ENCODE measurements at places on chromosomes 16 and 17. TPM values are rescaled to one million over a fixed set of nuclear protein-coding genes. Genes with fewer than 3 reads are reported as not detected.

Gene LRRC37A3
- 2.2 TPM for total RNA-seq

Gene ULK2
- 9.9 TPM for total RNA-seq

Gene ZNF771
- total RNA-seq = 5.2 TPM

Gene TRAPPC2L
- total RNA-seq = 101 TPM

Gene HBA2
- total RNA-seq = not detected

Gene ADAP2
- 3.2 TPM for total RNA-seq

Gene TNFRSF17
- total RNA-seq = not detected

Gene CCDC200
- total RNA-seq = not detected

Gene CFAP119
- 7.7 TPM for total RNA-seq

Gene GAS2L2
- 0.09 TPM for total RNA-seq

Gene SLC35G3
- not detected for total RNA-seq

Gene OGFOD3
- 25.5 TPM for total RNA-seq

Gene COPZ2
- 17.4 TPM for total RNA-seq

Gene ZG16
- total RNA-seq = not detected

Gene SPNS2
- 21.8 TPM for total RNA-seq

Gene IGF2BP1
- total RNA-seq = 83.3 TPM

Gene CSH1
- not detected for total RNA-seq

Gene SPAG7
- 71.7 TPM for total RNA-seq

Gene ABCC6
- 1.1 TPM for total RNA-seq

Gene SERPINF2
- total RNA-seq = 3.2 TPM

Gene RHBDF2
- total RNA-seq = 65.9 TPM

Gene CDC6
- 52.5 TPM for total RNA-seq

Gene SEPTIN12
- total RNA-seq = not detected

Gene SLC5A10
- total RNA-seq = 0.36 TPM

Gene KIF18B
- 35.4 TPM for total RNA-seq

Gene HYDIN
- 0.61 TPM for total RNA-seq

Gene CLEC18C
- not detected for total RNA-seq

Gene TP53TG3
- 0.61 TPM for total RNA-seq

Gene ATAD5
- 4.6 TPM for total RNA-seq

Gene CCL4L2
- not detected for total RNA-seq

Gene HS3ST2
- not detected for total RNA-seq

Gene MYH2
- total RNA-seq = not detected

Gene CBLN1
- 0.13 TPM for total RNA-seq

Gene TTLL6
- 0.95 TPM for total RNA-seq

Gene C16orf78
- total RNA-seq = not detected

Gene NHLRC4
- total RNA-seq = 0.15 TPM

Gene CHST4
- not detected for total RNA-seq

Gene MYH3
- total RNA-seq = 1.0 TPM

Gene AURKB
- 139 TPM for total RNA-seq

Gene KRTAP16-1
- not detected for total RNA-seq

Gene MAPT
- 2.1 TPM for total RNA-seq

Gene ZPBP2
- not detected for total RNA-seq

Gene SPATA22
- not detected for total RNA-seq

Gene MED9
- 19.1 TPM for total RNA-seq

Gene TAT
- total RNA-seq = not detected

Gene CLDN7
- 1.9 TPM for total RNA-seq

Gene SAMD14
- 0.68 TPM for total RNA-seq

Measured in A549 treated with GW870086 at 1 μM for 4 hours (cell line).